ENCODE measurements at places on chromosomes 3 and 15. TPM values are rescaled to one million over a fixed set of nuclear protein-coding genes. Genes with fewer than 3 reads are reported as not detected.

The ADAM10 gene
- 82.0 TPM for total RNA-seq

GRCh38 chr3:41881233-41881821 lies 80.6 kb downstream of the ULK4 start:
- DNase-seq, result no peak

DNA sequence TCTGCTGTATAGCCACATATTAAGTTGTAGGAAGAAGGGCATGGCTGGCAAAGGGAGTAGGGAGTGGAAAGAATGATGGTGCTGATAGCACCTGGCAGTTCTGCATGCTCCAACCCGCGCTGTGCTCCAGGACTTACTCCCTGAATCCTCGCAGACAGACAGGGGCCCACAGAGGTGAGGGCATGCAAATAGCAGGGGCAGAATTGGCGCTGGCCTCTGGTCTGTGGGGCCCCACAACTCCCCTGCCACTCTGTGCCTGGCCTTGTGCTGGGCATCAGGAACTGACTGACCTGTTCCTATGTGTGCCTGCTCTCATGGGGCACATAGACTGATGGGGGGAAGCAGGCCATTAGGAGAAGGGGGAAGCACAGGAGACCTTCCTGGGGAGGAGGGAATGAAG lies 20.9 kb downstream of the HDAC11 start:
- DNase-seq, result no peak

The SMCO1 gene
- not detected for total RNA-seq
